NCI-H226 (cell line): ENCODE measurements at places on chromosomes 12 and 14.

GRCh38 chr12:124175704-124176103, 119.2 kb upstream of the RFLNA start:
- no peak for DNase-seq

GRCh38 chr14:104726600-104727451, 2.8 kb downstream of the ADSS1 start:
- DNase-seq: no peak

GRCh38 chr14:90400904-90401561, 4.2 kb downstream of the CALM1 start:
- no peak for DNase-seq

DNA sequence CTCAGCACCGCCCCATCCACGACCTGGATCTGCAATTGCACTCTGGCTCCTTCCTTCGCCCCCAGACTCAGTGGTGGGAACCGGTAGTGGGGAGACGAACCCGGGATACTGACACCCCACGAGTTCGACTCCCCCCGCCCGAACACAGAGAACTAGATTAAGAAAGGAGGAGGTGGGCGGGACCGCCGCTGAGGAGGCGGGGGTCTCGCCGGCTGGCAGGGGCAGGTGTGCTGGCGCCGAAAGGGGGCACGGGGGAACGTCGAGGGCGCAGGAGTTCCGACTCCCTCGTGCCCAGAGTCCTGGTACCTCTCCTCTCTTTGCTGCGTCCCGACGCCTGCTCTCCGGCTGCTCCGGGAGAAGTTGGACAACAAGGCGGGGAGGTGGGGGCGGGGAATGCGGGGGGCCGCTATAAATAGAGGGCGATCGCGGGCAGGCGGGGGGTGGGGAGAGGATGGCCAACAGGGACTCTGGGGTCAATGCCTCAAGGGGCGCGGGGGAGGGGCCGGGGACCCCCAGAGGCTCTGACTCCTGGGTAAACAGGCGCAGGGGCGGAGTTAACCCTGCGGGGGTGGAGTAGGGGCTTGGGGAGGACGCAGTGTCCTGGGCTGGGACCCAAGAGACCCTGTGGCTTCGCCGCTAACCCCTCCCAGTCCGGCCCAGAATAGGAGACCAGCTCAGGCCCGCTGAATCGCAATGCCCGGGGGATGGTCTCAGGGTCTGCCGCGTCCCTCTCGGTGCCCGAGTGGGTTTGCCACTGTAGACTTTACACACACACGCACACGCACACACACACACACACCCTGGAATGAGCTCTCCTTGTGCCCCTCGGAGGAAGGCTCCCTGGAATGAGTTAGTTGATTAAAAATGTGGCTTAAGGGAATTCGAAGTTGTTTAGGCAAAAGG, 761 bp upstream of the NDRG2 start:
- DNase-seq: no peak

- no peak for DNase-seq
These were observed 101.1 kb downstream of the OTX2 start for GRCh38 chr14:56709201-56709600.

DNA sequence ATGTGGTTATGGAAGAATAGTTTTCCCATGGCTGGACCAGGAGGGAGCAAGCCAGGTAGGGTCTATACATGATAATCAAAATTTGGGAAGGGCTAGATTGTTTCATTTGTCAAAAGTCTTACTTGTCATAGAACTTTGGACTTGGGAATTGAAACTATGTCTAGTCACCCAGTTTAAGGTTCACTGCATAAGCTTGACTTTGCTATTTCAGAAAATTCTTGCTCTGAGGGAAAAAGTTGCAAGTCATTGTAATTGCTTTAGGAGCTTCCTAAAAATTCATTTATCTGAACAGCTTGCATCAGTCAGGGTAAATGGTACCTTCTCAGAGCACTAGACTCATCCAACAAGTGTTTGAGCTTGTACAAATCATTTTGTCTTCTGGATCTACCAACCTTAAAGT, 1194.7 kb downstream of the GALC start:
- DNase-seq: no peak
